OCI-LY7 (cell line): ENCODE measurements at places on chromosomes 4 and X. TPM values are rescaled to one million over a fixed set of nuclear protein-coding genes. Genes with fewer than 3 reads are reported as not detected.

The FAM47B gene
- total RNA-seq, result not detected in 2 replicates

DNA sequence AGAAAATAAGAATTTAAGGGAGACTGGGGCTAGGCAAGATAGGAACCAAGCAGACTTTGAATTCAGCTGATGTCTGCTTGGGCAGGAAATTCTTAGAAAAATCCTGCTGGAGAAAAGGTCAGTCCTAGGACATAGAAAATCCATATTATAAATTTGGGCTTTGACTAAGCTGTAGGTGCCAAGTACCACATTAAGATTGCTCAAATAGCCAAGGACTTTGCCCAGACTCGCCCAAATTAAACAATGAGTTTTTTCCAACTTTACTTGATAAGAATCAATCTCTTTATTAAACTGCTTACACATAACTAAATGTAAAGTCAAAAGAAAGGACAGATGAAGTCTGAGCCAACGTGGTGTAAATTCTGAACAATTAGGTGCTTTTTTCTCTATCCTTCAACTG is 95.4 kb downstream of the FUNDC1 start:
- DNase-seq, result no peak

The TKTL1 gene
- total RNA-seq, result 0.78 TPM in 1 of 2 replicates, not detected in the other

DNA sequence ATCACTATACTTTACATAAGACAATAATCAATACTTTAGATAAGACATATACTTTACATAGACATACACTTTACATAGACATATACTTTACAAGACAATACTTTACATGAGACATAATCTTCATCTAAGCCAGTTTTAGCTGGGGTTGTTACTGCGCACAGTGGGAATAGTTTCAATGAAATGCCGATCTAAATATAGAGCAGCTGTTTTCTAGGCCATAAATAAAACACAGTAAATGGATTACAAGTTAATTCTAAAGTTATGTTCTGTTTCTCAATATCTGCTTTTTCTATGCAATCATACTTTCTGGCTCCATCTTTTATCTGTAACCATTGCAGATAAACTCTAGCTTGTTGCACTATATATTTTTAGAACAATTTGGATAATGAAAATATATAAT is 1470.6 kb upstream of the PABPC4L start:
- no peak for DNase-seq

DNA sequence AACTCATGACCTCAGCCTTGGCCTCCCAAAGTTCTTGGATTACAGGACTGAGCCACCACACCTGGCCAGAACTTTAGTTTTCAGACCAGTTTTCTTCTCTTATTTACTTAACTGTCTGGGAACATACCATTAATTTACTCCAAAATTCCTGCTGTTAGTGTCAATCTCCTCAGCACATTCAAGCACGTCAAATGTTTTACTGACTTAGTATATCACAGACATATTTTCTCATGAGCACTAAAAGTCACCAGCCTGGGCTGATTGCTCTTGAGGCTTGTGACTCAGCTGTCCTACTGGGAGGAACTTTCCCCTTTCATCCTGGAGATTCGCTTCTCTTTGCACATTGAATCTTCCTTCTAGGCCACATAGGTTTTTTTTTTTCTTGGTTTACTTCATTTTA is 109.6 kb downstream of the PCDH18 start:
- no peak for DNase-seq

GRCh38 chr4:184115399-184115798 is 102.3 kb downstream of the ENPP6 start:
- DNase-seq, result no peak
